ENCODE measurements at places on chromosomes 16 and 17.

DNA sequence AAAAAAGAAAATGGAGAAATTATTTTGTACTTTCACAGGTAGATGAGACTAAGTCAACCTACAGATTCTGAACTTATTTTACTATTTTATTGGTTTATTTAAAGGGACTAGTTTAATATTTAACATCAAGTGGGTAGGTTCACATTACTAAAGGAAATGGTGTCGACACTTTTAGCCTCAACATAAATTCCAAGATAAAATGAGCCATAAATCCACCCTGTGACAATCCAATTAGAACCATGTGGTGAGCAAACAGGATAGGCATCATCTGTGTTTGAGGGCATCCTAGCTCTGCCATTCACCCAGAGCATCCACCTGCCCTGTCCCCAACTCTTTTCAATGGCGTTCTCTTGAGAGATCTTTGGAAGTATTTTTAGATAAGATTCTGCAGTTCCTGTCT lies 92.8 kb upstream of the PMFBP1 start:
- no peak for DNase-seq

DNA sequence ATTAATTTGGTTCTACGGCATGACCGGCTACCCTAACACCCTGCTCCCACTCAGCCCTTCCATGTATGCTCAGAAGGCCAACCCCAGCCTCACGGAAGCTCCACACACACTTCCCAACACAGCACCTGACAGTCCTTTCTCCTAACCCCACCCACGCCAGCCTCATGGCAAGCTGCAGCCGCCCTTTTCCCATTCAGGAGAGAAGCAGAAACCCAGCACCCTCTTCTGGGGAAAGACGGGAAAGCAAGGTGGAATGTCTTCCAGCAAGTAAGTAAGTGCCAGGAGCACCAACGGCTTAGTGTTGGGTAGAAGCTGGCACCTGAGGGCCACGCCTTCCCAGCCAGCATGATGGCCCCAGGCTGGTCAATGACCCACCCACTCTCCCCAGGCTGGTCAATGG lies 32.1 kb downstream of the ABR start:
- DNase-seq: no peak

- DNase-seq: no peak
Measured at GRCh38 chr16:361341-361871, 8.9 kb upstream of the AXIN1 start.

- DNase-seq: no peak
Measured at GRCh38 chr16:77679391-77679790, 42.9 kb upstream of the NUDT7 start.

- DNase-seq: no peak
Measured at GRCh38 chr17:19424934-19425868, 14.2 kb downstream of the RNF112 start.

- DNase-seq: no peak
Measured at GRCh38 chr17:57911834-57912673, 43.2 kb downstream of the CUEDC1 start.

GRCh38 chr17:4678448-4679026 lies 25.4 kb downstream of the PELP1 start:
- DNase-seq: peak; percentile 48

DNA sequence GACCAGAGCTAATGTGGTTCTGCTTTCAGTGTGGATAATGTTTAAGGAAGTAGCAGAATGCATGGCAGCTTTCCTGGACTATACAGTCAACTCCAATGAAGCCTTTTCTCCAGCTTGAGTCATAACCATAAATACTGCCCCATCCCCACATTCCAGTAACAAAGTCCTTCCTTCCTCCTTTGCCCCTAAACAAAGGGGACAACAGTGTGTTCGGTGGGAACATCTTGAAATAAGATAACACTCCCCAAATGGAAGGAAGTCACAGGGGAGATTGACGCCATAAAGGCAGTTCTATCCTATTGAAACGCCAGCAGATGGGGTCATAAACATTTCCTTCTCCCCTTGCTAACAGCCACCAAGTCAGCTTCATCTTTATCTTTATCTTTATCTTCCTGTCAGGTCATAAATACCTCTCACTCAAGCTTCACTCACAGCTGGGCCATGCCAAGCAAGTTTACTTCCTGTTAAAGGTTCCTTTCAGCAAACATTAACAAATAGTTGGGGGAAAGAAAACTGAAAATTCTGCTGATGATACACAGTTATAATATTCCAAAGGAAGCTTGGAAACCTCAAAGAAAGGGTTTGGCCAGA lies 136.7 kb downstream of the SNX11 start:
- no peak for DNase-seq

DNA sequence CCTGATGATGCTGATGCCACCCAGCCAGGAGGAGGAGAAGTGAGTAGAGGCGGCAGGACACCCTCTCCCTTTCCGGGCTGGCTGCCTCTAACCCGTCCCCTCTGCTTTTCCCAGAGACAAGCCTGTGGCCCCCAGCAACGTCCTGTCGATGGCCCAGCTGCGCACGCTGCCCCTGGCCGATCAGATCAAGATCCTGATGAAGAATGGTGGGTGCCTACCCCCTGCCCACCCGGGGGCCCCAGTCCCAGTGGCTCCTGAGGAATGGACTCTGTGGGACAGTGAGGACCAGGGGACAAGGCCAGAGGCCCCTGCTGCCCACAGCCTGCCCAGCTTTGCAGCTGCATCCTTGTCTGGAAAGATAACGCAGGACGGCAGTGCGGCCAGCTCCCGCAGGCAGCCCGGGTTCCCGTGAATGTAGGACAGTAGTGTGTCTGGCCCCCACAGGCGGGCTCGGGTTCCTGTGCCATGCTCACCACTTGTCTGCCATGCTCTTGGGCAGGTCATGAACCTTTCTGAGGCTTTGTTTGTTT lies 19.9 kb downstream of the POLR3E start:
- no peak for DNase-seq

GRCh38 chr16:8436931-8437330 lies 153.4 kb downstream of the TMEM114 start:
- DNase-seq: no peak

DNA sequence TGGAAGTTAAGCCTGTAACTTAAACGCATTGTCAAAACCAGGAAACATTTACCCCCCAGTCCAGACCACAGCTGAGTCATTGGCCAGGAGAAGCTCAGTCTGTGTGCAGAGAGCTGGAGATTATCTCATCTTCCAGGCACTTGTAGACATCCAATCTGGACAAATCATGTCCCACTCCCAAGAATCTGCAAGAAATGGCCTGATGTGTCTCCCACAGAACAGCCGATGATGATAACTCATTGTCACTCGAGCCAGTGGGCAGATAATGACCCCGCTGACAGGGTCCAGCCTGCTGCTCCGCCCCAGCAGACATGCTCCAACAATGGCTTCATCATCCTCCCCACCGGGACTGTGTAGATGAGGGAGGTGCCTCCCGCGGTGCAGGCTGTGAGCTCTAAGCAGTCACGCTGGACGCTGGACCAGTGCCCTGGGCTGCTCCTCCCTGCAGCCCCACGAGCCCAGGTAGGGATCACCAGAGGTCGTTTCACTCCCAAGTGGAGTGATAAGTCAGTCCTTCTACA lies 322.5 kb downstream of the C16orf95 start:
- DNase-seq: no peak

- no peak for DNase-seq
Measured at GRCh38 chr17:55731586-55732250, 9.1 kb upstream of the TMEM100 start.

DNA sequence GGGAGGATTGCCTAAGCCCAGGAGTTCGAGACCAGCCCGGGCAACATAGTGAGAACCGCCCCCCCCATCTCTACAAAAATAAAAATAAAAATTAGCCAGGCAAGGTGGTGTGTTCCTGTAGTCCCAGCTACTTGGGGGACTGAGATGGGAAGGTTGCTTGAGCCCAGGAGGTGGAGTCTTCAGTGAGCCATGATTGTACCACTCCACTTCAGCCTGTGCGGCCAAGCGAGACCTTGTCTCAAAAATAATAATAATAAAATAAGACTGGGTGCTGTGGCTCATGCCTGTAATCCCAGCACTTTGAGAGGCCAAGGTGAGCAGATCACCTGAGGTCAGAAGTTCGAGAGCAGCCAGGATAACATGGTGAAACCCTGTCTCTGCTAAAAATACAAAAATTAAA lies 11.5 kb downstream of the PDP2 start:
- DNase-seq: no peak

DNA sequence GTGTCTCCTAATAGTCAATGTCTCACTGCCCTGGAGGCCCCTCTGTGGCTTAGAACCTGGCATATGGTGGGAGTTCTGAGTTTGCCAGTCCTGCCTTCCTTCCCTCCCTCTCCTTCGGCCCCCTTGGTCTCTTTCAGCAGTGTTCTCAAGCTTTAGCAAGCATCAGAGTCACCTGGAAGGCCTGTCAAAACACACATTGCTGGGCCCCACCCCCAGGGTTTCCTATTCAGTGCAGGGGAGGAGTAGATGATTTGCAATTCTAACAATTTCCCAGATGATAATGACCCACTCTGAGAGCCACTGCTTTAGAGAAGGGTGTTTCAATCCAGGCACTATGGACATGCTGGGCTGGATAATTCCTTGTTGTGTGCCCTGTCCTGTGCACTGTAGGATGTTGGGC lies 26.4 kb upstream of the TMEM220 start:
- no peak for DNase-seq

- no peak for DNase-seq
Measured at GRCh38 chr17:48016112-48016511, 21.5 kb downstream of the COPZ2 start.

- no peak for DNase-seq
Measured at GRCh38 chr16:17063201-17064139, 407.3 kb downstream of the XYLT1 start.

DNA sequence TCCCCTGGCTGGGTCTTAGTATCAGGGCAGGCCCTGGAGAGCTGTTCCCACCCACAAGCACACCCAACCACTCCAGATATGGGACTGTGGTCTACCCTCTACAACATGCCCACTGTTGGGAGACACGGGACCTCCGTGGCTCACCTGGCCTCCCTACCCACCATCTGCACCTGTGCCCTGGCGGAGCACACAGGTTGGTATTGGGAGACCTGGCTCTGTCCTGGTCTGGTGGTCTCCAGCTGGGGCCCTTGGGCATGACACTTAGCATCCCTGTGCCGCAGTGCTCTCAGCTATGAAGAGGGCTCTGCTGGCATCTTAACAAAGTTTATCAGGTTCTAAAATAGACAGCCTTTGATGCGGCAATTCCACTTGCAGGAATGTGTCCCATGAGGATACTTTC lies 5.8 kb downstream of the C16orf95 start:
- DNase-seq: no peak

DNA sequence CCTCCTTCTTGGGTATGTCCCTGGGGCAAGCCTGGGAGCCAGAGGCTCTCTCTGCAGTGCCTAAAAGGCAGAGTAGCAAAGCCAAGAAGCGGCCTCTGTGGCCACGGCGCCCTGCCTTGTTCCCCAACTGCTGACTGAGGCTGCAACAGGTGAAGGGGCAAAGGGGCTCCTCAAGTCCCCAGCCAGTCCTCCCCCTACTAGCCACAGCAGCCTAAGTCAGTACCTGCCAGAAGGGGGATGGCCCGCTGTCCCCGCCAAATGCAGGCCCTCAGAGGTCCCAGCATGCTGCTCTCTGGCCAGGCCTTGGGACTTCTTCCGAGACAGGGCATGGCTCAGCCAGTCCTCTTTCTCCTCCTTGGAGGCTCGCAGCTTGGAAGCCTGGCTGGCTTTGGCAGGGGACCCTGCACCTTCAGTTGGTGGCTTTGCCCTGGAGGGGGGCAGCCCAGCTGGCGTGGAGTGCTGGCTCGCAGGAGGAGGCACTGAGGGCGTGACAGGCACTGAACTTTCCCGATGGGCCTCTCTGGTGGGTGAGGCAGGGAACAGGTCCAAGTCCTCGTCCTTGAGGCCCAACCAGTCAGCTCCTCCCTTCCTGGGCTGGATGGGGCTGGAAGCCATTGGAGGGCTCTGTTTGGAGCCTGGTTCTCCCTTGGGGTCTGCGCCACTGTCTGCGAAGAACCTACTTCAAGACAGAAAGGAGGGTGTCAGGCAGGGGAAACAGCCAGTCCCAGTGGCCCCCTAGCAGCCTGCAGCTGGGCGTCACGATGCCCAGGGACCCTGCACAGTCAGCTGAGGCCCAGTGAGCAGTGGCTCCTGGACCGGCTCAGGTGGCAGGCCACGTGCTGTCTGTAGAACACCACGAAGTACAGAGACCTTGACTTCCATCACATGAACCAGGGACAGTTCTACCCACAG lies 17.6 kb downstream of the FBF1 start:
- no peak for DNase-seq

- no peak for DNase-seq
Measured at GRCh38 chr17:29146369-29146972, 33.7 kb downstream of the MYO18A start.

- DNase-seq: no peak
Measured at GRCh38 chr16:49183911-49184310, 97.7 kb downstream of the CBLN1 start.

GRCh38 chr16:22014271-22014873 lies 6.5 kb downstream of the MOSMO start:
- DNase-seq: no peak

GRCh38 chr17:80763293-80763867 lies 218.7 kb downstream of the RPTOR start:
- DNase-seq: no peak

GRCh38 chr16:83470416-83470815 lies 337.4 kb upstream of the HSBP1 start:
- DNase-seq: no peak

DNA sequence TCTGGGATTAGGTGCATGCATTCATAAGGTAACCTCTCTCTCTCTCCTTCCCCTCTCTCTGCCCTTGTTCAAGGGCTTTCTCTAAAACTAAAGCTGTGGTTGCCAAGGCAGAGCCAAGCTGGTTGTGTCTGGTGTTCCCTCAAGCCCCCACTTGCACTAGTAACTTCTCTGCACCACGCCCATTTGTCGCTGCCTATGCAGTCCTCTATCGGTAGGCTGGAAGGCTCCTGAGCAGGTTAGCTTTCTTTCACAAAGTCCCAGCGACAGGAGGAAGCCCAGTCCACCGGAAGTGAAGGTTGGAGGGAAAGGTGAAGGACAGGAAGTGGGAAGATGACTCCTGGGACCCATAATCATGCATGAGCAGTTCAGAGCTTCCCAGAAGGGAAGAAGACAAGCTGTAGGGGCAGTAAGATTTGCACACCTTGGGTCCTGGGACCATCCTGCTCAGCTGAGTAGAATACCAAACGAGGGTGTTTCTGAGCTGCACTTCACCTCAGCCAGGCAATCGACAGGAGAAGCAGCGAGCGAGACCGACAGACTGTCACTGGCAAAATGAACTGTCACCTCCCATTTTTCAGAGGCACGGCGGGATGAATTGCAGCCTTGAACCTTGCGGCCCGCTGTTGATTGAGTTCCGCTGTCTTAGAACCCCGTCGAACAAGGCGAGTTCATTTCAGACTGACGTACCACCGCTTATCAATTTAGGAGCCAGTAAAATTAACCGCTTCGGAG lies 14.7 kb upstream of the SKAP1 start:
- DNase-seq: no peak

- no peak for DNase-seq
Measured at GRCh38 chr17:21394265-21394664, 18.1 kb downstream of the KCNJ12 start.

Measured in stimulated activated CD8-positive, alpha-beta memory T cell treated with anti-CD3 and anti-CD28 coated beads, Interleukin-15, amount 100 ng/mL, for 48 hours (primary cell).